ENCODE measurements at places on chromosomes 2 and 18. TPM values are rescaled to one million over a fixed set of nuclear protein-coding genes. Genes with fewer than 3 reads are reported as not detected.

DNA sequence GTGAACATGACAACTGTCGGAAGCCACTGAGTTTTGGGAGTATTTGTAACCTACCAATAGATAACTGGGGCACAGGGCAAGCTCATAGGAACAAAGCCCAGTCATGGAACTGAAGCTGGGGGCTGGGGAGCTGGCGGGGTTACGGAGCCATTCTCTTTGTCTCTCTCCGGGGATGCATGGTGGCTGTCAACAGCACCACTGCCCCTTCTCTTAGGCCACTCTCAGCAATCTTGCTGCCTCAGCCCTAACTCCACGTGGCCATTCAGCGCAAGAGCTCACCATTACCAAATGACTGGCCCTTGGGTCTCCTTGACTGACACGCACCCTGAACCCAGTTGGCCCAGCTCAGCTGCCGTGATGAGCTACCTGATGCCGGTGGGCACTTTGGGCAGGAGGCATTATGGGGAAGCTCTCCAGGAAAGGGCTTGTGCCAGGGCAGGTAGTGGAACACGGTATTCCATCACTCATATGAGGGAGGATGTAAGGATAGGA is 33.6 kb upstream of the ODC1 start:
- peak; percentile 50 for DNase-seq

DNA sequence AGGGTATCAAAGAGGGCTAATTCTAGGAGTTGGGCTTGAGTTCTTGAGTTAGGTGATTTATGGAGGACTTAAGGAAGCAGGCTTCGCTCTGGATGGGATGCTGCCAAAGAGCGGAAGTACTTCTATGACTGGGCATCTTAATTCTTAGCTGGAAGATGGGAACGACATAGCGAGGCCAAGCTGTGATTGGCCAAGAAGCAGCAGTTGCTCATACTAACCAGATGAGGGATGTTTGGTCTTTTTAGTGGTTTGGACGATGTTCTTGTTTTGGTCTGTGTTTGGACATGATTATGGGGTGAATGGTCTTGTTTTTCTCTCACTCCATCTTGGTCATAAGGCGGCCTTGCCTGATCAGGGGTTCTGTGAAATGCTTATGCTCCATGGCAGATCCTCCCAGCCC is 133.7 kb downstream of the MSH2 start:
- no peak for DNase-seq

GRCh38 chr2:9666306-9666705 is 35.5 kb upstream of the YWHAQ start:
- DNase-seq, result no peak

DNA sequence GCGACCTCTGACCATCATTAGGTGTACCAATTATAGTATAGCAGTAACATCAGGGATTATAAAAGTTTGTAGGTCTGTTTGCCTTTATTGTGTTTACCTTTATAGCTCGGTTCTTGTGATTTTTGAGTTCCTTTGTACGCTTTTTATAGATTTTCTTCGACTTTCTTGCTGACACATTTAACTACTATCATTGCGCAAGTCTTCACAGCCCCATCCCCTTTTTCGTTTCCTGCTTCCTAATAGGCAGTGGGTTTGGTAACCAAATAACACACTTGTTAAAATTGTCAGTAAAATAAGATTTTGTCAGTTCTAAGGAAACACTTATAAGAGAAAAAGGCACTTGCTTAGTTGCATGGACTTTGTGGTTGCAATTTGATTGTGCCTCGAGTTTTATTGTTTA is 541.5 kb downstream of the LRP1B start:
- no peak for DNase-seq

- no peak for DNase-seq
These were observed 127.3 kb downstream of the SNTG2 start for GRCh38 chr2:1077911-1078310.

DNA sequence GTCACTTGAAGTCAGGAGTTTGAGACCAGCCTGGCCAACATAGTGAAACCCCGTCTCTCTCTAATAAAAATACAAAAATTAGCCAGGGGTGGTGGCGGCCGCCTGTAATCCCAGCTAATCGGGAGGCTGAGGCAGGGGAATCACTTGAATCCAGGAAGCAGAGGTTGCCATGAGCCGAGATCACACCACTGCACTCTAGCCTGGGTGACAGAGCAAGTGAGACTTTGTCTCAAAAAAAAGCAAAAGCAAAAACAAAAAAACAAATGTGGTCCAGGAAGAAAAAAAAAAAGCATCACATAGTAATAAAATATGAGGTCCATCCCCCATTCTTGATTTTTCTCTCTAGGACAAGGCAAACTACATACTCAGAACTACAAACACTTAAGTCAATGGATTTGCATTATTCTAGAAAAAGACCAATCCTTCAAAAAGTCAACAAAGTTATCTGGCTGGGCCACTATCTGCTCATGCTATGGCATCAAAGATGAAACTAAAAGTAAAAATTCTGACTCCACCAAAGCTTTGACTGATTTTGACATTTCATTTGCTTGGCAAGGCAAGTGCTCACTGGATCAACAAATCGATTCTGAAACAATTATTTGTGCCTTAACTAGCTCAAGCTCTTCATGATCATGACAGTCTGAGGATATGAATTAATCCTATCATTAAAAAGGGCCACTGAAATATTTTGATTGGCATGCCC is 28.4 kb downstream of the MEX3C start:
- no peak for DNase-seq

DNA sequence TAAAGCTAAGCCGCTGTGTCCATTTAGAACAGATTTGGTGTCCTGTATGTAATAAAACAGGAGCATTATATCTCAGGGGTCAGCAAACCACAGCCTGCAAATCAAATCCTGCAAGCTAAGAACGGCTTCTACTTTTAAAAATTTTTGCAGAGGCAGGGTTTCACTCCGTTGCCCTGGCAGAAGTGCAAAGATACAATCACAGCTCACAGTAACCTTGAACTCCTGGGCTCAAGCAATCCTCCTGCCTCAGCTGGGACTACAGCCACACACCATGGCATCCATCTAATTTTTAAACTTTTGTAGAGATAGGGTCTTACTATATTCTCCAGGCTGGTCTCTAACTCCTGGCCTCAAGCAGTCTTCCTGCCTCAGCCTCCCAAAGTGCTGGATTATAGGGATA is 28.6 kb upstream of the NPC1 start:
- DNase-seq, result no peak

- DNase-seq, result no peak
These were observed 36.7 kb upstream of the BMP10 start for GRCh38 chr2:68907920-68908253.

DNA sequence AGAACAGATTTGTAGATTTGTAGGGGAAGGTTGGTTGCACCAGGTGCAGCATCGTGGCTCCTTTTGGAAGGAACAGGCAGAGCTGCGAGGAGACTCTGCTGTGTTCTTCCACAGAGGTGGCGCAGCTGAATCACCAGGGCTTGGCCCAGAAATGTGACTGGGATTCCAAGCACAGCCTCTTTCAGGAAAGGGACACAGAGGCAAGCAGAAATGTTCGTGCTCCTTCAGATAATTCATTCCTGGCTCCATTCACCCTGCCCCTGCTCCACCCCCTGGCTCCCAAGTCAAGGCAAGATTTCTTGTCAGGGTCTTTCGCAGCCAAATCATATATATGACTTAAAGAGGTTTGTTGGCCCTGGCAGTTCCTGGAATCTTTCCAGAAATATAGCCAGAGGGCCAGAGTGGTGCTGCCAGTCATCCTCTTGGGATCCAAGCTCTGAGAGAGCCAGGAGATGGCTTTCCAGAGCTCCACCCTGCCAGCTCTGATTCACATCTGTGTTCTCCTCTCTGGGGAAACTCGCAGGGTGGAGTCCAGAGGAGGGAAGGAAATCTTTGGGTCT is 203.9 kb upstream of the TANK start:
- peak; percentile 83 for DNase-seq

DNA sequence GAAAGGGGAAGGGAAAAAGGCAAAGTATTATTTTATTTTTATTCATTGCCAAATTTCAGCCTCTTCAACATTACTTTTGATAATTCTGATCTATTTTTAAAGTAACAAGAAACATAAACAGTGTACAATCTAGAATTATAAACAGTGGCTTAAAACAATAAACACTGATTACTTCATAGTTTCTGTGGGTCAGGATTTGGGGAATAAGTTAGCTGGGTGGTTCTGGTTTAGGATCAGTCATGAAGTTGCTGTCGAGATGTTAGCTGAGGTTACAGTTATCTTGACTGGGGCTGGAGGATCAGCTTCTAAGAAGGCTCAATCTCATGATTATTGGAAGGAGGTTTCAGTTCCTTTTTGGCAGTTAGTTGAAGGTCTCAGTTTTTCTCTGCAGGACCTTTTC is 109.2 kb downstream of the SCN2A start:
- no peak for DNase-seq

- no peak for DNase-seq
These were observed 25.3 kb downstream of the PSME4 start for GRCh38 chr2:53945538-53945937.

DNA sequence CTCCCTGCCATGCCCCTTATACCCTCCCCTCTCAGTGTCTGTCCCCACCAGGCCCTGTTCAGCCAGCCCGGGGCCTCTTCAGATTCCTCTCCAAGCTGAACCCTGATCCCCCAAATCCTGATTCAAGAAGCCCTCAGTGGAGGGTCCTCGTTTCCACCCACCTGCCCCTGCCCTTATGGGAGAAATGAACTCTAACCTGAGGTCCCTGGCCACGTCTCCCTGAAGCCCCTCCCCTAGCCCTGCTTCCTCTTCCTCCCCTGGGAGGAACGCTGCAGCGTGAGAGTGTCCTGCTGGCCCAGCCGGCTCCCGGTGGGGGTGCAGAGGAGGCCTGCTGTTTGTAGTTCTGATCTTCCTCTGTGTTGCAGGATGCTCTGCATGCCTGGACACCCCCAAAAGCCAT is 56.7 kb upstream of the GLI2 start:
- DNase-seq, result no peak

GRCh38 chr18:22169011-22169888 is at the start of gene GATA6:
GATA6 (plus strand) TSS chr18:22169589; CDS start chr18:22171145, 1,556 bp downstream.
- peak; percentile 80 for DNase-seq

GRCh38 chr2:20609349-20609994 is 41.4 kb downstream of the HS1BP3 start:
- DNase-seq, result peak; percentile 59

DNA sequence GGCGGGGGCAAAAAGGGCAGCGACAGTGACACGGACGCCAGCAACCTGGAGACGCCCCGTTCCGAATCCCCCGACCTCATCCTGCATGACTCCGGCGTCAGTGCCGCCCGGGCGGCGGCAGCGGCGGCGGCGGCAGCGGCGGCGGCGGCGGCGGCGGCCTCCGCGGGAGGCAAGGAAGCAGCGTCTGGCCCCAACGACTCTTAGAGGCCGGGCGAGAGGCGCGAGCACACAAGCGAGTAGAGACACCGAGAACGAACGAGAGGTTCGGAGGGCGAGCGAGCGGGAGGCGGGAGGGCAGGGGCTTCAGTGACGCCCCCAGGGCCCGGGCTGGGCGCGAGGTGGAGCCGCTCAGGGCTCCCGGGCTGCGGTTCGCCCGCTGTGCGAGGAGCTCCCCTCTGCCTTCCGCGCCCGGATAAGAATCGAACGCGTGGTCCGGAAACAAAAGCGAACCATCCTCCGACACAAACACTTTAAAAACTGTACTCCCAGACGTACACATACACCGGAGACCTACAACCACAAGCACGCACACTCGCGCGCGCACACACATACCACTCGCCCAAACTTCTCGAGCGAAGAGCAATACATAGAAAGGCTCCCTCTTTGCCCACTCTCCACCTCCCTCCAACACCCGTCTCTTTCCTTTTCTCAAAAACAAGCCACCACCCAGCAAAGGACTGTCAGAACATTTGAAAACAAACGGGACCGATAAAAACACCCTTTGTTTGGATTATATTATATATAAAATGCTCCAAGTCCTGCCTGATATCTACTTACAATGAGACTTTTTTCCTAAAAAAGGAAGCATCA is 2.8 kb downstream of the SP9 start:
- no peak for DNase-seq

- DNase-seq, result no peak
These were observed 1.1 kb downstream of the ENOSF1 start for GRCh38 chr18:711310-711656.

DNA sequence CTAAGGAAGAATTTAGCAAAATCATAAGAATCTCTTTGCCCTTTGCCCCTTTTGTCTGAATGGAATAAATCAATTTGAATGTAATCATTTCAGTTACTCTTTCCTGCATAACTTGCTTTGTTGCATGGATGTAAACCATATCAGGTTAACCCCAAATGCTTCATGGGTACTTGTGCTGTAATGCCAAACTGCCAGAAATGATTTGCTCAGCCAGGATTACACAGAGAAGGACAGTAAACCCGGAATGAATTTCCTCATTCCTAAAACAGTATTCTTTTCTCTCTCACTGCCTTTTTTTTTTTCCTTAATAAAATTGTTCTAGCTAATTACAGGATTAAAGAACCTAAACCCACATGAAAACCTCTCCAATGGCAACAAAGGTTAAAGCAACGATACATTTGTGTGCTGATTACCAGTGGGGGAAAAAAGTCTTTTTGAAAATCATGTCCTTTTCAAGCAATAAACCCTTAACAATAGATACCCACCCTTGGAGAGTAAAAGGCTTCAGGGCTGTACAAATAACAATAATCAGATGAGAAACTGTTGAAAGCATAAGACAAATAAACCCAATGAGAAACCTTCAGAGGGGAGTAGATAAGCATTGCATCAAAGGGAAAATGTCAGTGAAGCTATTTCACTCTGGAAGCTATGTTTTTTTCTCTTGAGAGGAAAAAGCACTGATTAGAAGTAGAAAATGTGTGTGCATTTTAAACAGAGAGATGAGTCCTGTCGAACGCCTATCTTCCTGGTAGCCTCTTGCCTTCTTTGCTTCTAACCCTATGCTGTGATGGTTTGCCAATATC is 275.3 kb downstream of the CDH2 start:
- DNase-seq, result no peak

GRCh38 chr2:225065882-225066281 is 23.6 kb upstream of the DOCK10 start:
- DNase-seq, result no peak

ZBTB7C gene
- 26.0 TPM for total RNA-seq

PDE1A gene
- 8.1 TPM for total RNA-seq

SLC38A11 gene
- 1.1 TPM for total RNA-seq

SGPP2 gene
- 27.3 TPM for total RNA-seq

FAM124B gene
- 0.30 TPM for total RNA-seq

KCNJ3 gene
- not detected for total RNA-seq

All from suprapubic skin (tissue), 4 donors.